LHCN-M2 (cell line): ENCODE measurements at places on chromosomes 5 and 9. TPM values are rescaled to one million over a fixed set of nuclear protein-coding genes. Genes with fewer than 3 reads are reported as not detected.

GRCh38 chr9:110545705-110546104, 33.8 kb downstream of the SVEP1 start:
- no peak for DNase-seq

DNA sequence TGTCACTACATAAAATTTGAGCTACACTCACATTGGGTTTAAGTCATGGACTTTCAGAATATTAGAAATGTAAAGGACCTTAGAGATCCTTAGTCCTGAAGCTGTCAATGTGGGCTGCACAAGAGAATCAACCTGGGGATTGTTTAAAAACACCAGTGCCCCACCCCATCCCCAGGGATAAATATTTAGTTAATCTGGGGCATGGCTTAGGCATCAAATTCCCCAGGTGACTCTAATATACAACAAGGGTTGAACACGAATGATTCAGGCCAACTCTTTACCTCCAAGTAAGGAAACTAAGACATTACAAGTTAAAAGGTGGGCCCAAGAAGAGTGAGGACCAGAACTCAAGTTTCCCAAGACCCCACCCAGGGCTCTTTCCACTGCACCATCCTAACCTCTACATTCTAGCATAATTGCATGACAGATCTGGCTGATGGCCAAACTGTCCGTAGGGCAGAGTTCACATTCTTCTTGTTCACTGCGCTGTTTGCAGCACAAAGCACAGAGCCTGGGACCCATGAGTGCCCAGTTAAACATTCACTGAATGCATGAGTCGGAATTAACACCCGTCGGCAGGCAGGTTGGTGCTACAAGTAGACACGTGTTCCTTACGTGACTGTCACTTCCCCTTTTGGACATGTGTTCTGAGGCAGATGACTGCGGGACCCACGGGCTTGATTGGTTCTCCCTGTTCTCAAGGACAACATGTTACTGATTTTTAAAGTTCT, 25.2 kb downstream of the CYFIP2 start:
- DNase-seq, result no peak

- no peak for DNase-seq
These were observed 23.8 kb upstream of the PHF19 start for GRCh38 chr9:120900824-120901223.

DNA sequence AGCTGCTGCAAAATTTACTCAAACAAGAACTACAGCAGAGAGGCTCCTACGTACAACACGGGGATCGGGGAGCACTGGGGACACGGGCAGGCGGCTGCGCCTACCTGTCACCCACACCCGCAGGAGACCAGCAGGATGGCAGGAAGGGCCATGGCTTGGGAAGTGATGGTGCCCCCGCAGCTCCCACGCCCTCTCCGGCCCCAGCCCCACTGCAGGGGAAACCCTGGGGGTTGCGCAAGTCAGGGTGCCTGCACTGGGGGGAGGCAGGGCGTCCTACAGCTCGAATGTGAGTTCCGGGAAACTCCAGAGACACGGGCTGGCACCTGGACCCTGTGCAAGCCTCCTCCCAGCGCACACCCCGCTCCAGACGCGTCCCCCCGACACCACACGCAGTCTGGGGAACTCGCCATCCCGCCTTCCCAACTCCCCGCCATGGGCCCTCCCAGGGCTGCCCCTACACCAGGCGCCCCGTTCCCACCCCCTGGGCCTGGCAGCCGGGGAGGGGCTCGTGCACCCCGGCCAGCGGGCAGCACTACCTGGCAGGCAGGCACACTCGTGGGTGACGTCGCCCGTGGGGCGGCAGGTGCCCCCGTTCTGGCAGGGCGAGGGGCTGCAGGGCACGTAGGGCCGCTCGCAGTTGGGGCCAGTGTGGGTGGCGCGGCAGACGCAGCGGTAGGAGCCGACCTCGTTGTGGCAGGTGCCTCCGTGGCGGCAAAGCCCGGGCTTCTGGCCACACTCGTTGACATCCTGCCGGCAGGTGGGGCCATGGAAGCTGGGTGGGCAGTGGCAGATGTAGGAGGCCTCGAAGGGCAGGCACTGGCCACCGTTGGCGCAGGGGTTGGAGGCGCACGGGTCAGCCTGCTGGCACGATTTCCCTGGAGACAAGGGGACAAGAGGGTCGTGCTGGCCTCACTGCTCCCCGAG, 23.3 kb downstream of the NOTCH1 start:
- DNase-seq, result no peak

GRCh38 chr9:127711831-127712274, 3.6 kb downstream of the PTRH1 start:
- DNase-seq, result no peak

DNA sequence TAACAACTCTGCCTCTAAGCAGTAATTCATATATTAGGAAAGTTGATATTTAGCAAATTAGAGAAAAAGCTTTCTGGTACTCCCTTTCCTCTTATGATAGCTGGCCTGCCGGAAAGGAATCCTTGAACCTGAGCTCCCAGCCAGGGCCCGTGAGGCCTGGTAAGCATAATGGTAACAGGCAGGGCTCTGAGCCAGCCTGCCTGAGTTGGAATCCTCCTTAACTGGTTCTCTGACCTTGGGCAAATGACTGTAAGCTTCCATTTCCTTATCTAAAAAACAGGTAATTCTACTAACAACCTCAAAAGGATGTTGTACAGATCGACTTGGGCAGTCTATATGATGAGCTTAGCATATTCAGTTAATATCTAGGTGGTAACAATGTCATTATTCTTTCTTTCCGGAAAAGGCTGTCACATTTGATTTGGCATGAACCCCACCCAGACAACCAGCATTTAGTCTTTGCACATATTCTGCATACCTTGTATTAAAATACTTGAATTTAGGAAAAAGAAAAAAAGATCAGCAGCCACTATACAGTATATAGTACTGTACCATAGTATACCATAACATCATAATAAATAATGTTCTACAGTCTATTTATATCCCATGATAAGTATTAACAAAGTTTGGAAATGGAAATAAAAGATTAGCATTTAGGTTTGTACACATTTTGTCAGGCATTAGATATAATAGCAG, 55.7 kb upstream of the MAP3K1 start:
- no peak for DNase-seq

DNA sequence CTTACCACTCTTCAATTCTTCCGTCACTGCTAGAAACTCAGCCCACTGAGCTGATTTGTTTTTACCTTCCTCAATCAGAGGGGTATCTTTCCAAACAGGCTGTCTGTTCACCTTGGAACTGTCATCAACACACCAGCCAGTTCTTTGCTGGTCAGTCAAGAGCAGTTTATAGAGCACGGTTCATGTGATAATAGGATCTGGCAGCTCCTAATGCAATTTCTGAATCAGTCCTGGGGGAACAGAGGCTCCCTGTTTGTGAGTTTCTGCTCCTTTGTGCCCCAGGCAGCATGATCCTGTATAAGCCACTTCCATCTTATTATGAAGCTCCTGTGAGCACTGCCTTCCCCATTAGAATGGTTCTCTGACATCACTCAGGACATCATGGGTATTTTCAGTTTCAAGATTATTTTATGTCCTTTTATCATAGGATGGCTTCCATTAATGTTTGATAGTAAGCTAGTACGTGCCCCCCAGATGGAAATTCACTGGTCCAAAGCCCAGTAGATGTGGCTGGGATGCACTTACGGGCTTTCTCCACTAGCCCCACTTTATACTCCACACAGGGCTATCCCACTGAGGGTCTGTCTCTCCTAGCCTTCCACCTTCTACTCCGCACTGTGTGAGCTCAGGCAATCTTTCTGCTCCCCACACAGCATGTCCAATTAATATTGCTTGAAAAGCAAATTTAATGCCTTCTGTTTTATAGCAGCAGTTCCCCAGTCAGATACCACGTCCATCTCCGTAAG, 85.5 kb upstream of the SPIN1 start:
- DNase-seq, result no peak

GRCh38 chr5:137735555-137736284, at the start of gene KLHL3:
TSS of gene KLHL3 (minus strand) at chr5:137736089. CDS start at chr5:137735646, 443 bp downstream.
- no peak for DNase-seq

DNA sequence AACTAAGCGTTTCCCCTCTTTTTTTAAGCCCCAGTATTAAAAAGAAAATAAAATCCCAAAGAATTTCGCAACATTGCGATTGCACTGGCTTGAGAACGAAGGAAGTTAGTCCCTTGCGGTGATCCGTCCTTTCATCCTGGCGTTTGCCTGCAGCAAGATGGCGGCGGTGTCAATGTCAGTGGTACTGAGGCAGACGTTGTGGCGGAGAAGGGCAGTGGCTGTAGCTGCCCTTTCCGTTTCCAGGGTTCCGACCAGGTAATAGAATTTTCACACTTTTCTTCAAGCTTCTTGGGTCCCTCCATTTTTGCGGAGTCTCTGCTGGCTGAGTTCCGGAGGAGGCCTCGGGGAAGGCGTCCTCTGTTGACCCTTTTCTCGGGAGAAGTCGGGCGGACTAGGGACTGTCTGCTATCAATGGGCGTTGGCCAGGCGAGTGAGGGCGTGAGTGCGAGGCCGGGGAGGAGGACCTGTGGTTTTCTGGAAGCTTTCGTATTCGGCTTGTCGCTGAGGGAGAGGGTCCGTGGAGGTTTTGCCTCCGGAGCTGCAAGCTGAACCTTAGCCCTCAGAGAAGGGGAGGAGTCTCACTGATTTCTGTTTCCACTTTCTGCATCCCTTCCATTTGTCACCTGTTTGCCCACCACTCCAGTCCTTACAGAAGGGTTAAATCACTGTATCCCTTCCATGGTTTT, at the start of gene NDUFS4:
TSS of gene NDUFS4 (plus strand) at position 134 of the 686 bp plus-strand sequence. CDS start at position 158, 24 bp downstream.
- DNase-seq, result peak; percentile 85

DNA sequence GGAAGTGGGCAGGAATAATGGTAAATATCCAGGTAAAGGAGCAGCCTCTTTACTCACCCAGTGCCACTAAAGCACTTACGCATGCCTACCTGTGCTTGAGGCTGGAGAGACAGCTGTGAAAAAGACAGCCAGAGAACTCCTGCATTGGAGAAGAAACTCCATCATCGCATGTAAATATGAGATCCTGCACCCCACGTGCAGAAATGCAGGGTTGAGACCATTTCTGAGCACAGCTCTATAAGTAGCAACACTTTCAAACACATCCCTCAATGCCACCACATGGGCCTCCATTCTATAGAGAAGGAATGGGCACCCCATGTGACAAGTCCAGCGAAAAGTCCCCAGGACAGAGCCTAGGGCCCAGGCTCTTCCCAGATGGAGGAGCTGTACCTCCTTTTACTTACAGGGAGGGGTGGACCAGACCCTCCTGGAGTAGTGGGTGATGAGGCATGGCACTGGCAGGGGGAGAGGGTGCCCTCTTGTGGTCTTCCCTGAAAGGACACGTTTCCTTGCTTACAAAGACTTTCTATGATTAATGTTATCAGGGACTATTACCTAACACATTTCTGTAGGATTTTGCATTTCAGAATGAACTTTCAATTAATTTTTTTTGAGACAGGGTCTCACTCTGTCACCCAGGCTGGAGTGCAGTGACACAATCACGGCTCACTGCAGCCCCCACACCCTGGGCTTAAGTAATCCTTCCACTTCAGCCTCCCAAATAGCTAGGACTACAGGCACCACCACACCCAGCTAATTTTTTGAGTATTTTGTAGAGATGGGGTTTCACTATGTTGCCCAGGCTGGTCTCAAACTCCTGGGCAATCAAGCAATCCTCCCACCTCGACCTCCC, 55.3 kb upstream of the IL17B start:
- DNase-seq, result peak; percentile 42

- DNase-seq, result no peak
These were observed 367.6 kb downstream of the ENC1 start for GRCh38 chr5:74272831-74273451.

- DNase-seq, result no peak
These were observed 304.2 kb downstream of the SEMA5A start for GRCh38 chr5:9241479-9242305.

DNA sequence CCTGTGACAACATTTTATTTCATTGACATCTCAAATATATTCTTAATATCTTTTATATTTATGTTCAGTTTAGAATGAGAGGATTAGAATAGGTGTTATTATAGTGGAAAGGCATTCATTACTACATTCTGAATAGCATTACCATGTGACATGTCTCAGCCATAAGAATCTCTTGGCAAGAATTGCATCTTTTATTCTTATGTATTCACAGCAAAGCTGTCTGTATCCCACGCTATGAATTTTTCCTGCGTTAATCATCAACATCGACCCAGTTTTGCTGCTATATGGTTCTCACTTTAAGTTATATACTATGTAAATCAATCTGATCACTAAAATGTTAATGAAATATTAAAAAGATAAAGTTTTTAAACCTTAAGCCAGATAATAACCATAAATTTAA, 248.6 kb downstream of the TMEM232 start:
- peak; percentile 10 for DNase-seq

DNA sequence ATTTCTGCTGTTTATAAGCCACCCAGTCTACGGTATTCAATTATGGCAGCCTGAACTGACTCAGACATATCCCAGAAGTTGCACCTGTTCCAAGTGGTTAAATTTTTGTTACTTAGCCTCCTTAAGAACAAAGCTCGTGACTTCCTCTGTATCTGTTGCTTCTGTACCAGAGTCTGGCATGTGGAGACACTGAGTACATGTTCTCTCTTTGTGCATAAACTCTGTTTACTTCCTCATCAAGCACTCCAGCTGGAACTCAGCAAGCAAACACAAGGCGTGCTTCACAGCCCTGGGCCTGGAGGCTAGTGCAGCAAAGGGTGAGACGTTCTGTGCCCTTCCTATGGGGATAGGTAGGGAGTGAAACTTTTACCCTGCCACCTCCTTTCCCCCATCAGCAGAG, 19.0 kb downstream of the C9orf152 start:
- DNase-seq, result peak; percentile 82

- no peak for DNase-seq
These were observed 595.0 kb downstream of the CDH12 start for GRCh38 chr5:22258139-22258538.

GRCh38 chr9:1042466-1042865, 7.7 kb upstream of the DMRT2 start:
- peak; percentile 21 for DNase-seq

- peak; percentile 83 for DNase-seq
These were observed 7.3 kb downstream of the ATOX1 start for GRCh38 chr5:151751091-151751490.

Gene OTULINL
- total RNA-seq, result 0.34 and 0.58 TPM in 2 replicates

Gene SPATA31C1
- total RNA-seq, result not detected in 2 replicates

Gene SLC36A2
- total RNA-seq, result not detected in 2 replicates

Gene AKNA
- 3.3 and 3.7 TPM in 2 replicates for total RNA-seq

Gene ANKRD18B
- total RNA-seq, result 6.0 and 7.9 TPM in 2 replicates

Gene PLK2
- 230 and 273 TPM in 2 replicates for total RNA-seq

Gene C5orf58
- total RNA-seq, result not detected in 2 replicates
